NK-92 treated with Interleukin-12 subunit alpha and Interleukin-12 subunit beta, amount 100 ng/mL, for 24 hours (cell line): ENCODE measurements at places on chromosomes 12 and 14.

DNA sequence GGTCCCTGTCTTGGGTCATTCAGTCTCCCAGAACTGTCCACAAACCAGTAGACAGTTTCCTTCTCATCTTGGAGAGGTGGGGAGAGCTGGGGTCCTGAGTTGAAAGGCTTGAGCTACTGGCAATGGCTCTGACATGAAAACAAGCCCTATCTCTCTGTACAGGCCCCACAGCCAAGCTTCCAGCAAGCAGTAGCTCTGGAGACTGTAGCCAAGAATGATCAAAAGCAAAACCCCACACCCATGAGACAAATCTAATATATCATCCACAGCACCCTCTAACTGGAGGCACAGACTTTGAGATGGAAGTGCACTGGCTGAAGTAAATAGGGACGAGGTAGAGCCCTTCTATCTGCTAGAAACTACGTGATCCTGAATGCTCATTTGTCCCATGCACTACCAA is 40.9 kb downstream of the RERG start:
- DNase-seq = no peak

- DNase-seq = no peak
These were observed 35.4 kb upstream of the EIF5 start for GRCh38 chr14:103298620-103299019.

GRCh38 chr14:104285508-104285840 is 147.1 kb downstream of the KIF26A start:
- DNase-seq = no peak

GRCh38 chr14:45610318-45610717 is 357.3 kb upstream of the MIS18BP1 start:
- DNase-seq = no peak

DNA sequence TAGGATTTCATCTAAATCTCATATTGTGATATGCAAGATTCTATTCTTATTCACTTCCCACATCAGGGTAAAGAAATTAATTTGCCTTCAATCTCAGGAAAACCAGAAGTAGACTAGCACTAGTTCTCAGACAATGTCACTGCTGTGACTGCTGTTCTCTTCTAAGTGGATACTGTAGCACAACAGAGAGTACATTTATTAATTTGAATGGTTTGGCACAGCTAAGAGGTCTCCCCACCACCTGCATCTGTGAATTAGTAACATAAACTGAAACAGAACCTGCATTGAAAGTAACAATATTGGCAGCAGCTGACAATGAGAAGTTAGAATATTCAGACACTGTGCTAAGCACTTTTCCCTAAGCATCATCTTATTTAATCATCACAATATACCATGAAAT is 253.1 kb downstream of the PDZRN4 start:
- no peak for DNase-seq

DNA sequence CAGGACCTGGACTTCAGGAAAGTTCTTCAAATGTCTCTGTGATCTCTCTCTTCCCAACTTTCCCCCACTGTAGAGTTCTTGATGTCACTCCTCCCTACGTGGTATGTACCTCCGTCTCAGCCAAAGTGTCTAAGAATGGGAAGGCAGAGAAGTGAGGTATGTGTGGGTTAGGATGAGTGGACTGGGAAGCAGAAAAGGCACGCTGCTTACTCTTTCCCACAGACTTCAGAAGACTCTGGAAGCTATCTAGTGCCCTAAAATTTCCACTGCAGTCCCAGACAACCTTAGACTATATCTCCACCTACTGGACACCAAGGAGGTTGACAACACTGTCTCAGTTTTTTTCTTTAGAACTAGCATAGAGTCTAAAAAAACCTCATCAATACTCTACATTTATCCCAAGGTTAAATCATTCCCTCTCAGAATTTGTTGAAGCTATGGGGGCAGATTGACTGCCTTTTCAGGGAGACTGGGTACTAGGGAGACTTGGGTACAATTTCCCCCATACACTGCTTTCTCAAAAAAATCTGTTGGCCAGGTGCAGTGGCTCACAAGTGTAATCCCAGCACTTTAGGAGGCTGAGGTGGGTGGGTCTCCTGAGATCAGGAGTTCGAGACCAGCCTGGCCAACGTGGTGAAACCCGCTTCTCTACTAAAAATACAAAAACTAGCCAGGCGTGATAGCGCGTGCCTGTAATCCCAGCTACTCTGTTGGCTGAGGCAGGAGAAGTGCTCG is 20.6 kb upstream of the ITGA5 start:
- DNase-seq = no peak

DNA sequence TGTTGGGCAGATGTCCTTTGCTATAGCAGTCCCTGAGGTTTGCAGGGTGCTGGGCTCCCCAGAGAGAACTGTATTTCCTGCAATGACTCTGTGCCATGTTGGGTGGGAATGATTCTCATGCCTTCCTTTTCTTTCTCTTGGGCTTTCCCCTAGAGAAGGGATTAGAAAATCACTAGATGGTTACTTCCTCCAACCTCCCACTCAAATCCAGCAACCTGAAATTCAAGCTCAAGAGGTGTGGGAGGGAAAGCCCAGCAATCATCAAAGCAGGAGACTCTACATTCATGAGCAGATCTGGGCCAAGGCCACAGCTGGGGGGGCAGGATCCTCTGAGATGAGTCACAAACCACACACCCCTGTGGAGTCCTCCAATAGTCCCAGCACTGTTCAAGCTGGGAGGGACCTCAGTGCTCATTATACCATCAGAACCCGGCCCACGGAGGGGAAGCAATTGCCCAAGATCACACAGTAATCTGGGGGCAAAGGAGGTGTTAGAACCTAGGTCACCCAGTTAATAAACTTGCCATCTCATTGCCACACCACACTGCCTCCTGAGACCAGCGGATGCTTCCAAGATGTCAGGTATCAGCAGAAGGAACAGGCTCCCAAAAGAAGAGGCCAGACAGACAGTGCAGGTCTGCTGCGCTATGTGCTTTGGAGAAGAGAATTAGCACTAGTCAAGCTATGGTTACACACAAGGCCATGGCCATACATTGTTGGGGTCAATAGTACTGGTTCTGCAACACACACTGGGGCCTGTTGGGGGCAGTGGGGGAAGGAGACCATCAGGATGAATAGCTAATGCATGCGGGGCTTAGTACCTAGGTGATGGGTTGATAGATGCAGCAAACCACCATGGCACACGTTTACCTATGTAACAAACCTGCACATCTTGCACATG is 65.7 kb downstream of the TTC9 start:
- peak; percentile 48 for DNase-seq

DNA sequence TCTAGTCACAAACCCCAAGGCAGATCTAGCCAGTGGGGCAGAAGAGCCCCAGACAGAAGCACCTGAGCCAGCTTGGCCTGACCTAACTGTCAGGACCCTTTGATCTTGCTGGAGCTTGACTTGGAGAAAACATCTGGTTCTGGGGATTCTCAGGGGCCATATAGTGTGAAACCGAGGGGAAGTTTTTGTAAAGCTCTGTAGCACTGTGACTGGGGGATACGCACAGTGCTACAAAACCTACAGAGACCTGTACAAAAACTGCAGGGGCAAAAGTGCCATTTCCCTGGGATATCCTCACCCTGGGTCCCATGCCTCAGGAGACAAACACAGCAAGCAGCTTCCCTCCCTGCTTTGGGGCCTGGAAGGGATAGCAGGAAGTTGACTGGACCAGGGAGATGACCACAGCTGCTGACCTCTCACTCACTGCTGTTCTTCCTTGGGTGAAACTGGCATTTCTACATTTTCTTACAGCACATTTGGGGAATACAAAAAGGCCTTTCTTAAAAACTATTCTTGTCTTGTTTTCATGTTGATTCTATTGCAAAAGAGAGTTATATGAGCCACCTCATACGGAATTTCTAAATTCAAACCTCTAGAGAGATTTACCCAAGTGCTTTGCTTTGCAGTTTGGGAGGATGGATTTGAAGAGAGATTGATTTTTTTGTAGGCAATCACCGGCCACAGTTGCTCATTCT is 140.0 kb downstream of the DAD1 start:
- DNase-seq = peak; percentile 53

DNA sequence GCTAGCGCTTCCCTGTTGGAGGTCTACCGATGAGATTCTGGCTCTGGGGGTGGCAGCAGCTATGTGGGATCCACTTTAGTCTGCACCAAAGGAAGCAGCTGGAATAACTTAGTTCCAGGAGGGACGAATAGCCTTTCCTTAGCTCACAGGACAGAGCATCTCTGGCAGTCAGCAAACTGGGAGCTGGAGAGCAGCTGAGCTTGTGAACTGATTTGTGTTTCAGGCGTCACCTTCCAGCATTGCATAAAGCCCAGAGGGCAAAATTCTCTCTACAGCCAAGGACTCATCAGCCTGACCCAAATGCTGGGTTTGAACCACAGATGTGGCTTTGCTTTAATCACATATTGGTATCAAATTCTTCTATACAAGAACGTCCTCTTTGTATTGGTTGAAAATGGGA is 81.9 kb upstream of the PELI2 start:
- DNase-seq = no peak

DNA sequence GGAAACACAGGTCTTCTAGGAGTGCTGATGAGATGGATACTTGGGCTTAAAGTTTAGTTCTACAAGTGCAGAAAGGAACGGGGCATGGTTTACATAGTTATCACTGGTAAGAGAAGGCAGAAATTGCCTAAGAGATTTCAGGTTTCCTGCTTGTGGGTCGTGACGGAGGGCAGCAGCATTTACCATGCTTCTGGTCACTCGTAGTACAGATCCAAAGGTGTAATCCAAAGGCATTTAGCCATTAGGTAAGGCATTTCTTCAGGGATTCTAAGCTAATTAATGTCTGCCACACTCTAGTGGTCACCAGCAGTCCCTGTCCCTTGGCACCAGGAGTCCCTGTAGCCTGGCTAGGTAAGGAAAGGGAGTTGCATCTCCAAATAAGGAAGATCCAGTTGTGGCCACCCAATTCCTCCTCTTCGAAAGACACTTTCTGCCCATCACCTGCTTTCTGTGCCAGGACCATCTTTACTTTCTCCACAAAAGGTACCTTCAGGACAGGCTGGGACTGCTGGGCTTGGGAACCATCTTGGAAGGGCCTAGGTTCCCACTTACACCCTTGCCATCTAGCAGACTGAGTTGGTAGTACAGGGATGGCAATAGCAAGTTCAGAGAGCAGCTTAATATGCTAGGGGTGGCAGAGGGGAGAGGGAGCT is 1.5 kb downstream of the GSTZ1 start:
- DNase-seq = no peak

GRCh38 chr12:117344716-117345115 is 16.7 kb downstream of the NOS1 start:
- DNase-seq = no peak

DNA sequence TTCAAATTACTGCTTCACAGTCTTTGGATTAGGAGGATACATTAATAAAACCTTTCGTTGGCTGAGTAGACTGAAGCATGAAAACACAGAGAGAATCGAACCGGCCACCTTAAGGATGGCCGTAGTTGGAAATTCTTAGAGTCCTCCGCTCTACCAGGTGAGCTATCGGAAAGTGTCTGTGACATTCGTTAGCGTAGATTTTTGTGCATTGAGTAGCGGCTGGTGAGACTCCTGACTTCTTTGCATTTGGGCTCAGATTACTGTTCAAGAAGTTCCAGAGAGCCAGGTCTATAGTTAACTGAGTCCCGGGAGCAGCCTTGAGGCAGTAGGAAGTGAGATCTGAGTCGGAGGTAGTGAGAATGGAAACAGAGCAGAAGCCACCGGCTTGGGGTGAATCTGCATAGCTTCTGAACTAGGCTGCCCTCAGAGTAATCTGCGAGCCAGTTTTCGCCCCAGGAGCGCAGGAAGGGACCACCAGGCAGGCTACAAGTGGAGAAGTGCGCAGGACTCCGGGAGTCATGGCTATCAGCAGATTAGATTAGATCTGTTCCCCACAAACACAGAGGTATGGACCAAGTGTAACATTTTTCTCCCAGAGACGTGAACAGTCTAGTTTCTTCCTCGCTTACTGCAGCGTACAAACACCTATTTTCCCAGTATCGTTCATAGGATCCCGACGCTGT is 11.0 kb downstream of the OR6S1 start:
- no peak for DNase-seq

DNA sequence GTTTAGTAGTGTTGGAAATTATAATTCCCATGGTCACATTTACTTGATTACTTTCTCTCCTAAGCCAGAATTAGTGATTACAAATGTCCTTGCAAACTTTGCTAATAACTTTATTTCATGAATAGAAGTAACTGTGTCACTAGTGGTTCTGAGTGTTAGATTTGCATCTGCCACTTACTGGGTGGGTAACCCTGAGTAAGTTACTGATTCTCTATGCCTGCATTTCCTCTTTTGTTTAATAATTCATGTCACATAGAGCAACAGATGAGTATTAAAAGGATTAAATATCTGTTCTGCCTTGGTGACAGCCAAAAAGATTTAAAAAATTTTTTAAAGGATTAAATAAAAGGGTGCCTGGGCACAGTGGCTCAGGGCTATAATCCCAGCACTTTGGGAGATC is 78.6 kb downstream of the BHLHE41 start:
- DNase-seq = no peak

DNA sequence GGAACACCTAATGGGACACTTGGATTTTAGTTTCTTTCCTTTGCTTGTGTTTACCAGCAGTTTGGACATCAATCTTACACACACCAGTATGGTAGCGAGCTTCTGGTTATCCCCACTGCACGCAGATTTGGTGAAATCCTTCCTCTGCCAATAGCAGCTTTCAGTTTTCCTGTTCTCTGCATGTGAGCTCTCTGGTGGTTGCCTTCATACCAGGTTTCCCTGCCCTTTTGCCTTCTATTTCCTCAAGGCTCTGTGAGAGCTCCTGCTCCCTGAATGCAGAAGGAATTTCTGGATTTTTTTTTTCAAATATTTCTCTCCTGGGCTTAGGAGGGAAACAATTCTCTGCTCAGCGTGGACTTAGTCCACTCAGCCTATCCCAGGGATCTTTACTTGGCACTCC is 93.0 kb upstream of the CCDC91 start:
- DNase-seq = no peak

DNA sequence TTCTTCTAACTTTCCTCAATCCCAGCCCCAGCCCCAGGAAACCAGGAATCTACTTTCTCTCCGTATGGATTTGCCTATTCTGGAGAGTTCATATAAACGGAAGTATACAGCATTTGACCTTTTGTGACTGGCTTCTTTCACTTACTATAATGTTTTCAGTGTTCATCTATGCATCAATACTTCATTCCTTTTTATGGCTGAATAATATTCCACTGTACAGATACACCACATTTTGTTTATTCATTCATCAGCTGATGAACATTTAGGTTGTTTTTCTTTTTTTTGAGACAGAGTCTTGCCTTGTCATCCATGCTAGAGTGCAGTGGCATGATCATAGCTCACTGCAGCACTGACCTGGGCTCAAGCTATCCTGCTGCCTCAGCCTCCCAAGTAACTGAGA is 3.9 kb upstream of the PLEKHG3 start:
- no peak for DNase-seq
